ENCODE measurements at places on chromosomes 7 and 10. TPM values are rescaled to one million over a fixed set of nuclear protein-coding genes. Genes with fewer than 3 reads are reported as not detected.
A peak's percentile ranks its signal among the peaks of the same experiment; 100 is the strongest.

DNAJC12 gene
- 5.8 TPM for total RNA-seq

DNA sequence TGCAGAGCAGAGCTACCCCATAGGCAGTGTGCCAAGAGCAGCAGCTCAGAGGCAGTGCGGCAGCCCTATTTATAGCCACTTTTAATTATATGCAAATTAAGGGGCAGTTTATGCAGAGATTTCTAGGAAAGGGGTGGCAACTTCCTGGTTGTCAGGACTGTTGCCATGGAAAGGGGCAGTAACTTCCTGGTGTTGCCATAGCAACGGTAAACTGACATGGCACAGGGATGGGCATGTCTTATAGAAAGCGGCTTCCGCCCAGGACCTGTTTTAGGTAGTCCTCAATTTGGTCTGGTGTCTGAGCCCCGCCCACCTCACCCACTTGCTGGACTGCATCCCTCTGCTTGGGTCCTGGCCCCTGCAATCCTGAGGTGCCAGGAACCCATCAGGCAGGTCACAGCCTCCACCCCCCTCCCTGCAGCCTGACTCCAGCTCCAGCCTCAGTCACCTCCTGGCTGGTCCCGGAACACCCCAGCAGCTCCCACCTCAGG is 115.8 kb downstream of the TMEM130 start:
- no peak for DNase-seq

GRCh38 chr10:51745397-51745796 is 46.0 kb upstream of the CSTF2T start:
- no peak for DNase-seq

DNA sequence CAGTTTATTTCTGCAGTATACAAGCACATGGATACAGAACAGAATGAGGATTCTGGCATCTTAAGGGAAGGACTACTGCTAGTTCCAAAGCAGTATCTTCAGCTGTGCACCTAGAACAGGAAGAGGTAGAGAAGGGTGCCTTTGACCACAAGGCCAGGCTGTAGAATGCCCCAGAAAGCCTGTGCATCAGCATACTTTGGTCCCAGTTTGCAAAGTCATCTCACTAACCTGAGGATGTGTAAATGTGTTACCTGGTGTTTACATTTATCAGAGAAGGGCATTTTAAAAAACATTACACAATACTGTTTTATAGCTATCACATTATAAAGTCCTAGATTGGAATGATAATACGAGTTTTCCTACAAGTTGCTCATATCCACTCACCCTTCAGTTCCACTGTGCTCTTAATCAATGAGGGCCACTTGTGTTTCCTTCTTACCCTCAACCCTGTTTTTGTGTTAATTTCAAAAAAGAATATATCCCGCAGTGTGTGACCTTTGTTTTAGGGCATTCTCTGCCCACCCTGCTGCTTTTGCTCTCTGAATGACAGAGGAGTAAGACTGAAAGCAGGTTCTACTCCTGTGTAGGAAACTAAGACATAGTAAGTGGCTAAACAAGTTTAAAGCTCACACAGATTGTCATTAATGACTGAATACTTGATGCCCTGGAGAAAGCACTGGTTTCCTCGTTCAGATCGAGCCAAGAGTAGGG is 3.4 kb downstream of the SLC35G1 start:
- no peak for DNase-seq

COL13A1 gene
- 17.3 TPM for total RNA-seq

DNA sequence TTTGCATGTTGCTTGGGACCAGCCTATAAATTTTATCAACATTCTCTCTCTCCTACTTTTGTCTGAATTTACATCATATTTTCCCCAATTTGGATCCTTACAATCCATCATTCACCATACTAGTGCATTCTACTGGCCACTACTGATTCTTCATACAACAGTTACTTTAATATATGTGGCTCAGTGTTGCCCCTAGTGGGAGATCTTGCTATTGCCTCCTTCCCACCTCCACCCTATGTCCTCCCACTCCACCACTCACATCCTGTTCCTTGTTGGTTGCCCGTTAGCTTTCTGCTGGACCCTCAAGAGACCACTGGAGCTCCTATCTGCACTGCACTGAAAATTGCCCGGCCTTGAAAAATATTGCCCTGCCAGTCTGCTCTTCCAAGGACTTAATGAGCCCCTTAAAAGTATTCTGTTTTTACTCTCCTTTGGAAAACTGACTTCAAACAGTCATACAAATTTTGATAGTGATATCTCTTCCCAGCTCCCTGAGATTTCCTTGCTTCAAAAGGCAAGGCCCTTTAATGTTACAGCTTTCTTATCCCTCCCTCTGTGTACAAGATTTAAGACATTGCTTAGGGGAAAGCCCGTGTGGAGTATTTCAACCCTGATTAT is 243.2 kb upstream of the TMEM229A start:
- DNase-seq = no peak

DNA sequence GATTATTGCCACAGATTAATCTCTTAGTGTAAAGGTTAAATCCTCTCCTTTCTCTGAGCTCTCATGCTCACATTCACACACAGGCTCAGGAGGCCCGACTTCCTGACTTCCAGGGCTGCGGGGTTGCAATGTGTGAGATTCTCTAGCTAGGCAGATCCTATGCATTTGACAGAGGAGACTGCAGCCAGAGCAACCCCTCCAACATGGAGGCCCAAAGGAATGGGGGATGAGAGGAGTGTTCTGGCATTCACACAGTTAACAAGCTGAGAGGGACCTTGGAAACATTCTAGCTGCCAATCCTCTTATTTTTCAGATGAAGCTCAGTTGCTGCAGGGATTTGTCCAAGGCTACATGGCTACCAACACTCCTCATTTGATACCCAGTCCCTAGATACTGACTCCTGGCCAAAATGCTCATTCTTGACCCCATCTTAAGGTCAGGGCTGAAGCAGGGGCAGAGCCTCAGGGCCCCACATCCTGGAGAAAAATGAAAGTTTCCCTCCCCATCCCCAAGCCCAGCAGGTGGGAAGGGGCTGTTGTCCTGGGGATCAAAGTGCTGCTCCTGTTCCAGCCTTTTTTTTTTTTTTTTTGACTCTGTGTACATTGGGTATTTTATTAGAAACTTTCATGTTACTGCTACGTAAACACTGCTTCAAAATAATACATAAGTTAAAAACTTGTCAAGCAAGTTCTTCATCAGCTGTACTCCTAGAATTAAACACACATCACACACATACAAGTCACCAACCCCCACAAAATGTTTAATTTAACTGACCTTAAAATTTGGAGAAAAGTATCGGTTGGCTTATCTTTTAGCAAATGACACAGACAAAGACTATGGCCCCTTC is 325.6 kb downstream of the PLXNA4 start:
- no peak for DNase-seq

GRCh38 chr7:118079369-118079768 is 104.6 kb upstream of the LSM8 start:
- DNase-seq = no peak

DNA sequence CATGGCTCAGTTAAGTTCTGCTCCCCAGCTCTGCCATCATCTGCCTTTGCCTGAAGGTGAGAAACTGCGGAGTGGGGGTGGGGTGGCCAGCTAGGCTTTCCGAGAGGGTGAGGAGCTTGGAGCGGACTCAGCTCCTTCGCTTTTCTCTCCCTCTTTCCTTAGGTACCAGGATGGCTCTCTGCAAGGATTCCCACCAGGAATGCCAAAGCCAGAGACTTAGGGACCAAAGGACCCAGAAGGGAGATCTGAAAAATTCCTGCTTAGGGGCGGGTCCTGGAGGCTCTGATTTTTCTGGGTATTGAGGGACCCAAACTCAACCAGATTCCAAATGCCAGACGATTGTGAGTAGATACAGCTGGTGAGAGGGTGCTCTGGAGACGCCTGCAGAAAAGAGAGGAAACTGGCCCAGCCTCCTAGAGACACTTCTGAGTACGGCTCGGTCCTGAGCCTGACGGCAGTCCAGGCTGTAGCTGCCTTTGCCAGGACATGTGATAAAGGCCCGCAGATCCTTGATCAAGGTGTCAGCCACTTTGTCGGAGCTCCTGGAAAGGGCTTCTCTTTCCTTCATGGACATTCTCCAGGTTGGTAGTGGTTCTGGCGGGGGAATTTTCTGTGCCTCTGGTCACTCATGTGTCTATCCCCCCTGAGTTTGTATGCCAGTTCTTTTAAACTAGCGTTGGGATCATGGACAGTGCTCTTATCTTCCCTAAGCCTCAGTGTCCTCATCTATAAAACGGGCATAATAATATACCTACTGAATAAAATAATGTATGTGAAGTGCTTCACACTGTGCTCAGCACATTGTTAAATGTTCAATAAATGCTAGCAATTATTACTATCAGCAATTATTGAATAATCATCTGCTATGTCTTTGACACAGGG is 42.5 kb upstream of the BTRC start:
- DNase-seq = no peak

DNA sequence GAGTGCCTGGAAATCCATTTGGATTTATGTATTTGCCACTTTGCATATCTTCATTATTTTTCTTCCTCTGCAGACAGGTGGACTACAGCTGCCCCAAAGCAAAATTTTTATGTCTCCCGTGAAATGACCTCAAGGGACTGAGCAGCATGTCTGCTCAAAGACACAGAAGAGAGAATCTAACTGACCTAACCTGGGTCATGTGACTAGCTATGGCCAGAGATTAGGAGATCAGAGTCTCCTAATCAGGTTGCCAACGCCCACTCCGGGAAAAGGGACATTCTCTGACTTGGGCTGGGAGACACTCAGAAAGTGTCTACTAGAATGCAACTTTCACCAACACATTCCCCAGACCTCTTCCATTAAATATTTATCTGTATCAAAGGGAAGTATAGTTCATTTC is 2.5 kb upstream of the BAMBI start:
- no peak for DNase-seq

PIK3AP1 gene
- total RNA-seq = 2.0 TPM

DNA sequence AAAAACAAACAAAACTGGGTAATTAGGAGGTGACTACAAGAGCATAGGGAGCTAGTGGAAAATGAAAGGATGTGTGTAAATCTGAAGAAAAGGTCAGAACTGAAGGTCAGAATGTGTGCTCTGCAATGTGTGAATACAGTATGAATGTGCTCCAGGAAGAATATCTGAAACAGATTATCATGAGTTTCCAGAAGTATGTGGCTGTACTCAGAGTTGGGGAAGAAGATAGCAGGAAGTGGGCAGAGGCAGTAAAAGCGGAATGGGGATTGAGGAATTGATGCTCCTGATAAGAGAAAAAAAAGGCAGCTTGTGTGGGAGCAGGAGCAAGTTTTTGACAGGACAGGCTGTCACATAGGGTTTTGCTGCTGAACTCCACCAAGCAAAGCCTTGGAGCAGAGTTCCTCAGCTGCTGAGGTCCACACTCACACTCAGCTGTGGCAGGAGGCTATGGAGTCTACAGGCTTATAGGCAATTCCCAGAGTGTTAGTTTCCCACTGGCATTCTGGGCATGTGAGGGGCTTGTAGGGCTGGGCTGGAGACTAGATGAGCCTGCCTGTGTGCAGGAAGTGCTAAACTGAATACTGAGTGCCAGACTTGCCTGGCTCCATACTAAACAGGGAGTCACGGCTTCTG is 22.9 kb downstream of the H2AZ2 start:
- peak; percentile 78 for DNase-seq

ITGA8 gene
- total RNA-seq = not detected

CPA4 gene
- total RNA-seq = 5.7 TPM

GRCh38 chr10:48576501-48576900 is 28.4 kb downstream of the ARHGAP22 start:
- no peak for DNase-seq

UPK3BL1 gene
- total RNA-seq = 25.2 TPM

DNA sequence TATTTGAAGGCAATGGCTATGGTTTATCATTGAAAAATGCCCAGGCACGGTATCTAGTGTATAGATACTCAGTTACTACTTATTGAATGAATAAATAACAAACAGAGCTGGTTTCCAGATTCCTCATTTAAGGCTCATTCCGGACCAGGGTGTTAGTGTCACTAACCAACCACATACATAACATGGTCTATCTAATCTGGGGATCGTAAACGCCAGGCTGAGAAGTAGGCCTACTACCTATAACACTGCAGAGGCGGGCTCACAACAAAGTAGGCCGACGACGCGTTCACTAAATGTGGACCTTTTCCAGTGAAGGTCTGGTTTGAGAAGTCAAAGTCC is 423 bp downstream of the LSM5 start:
- no peak for DNase-seq

SERPINE1 gene
- total RNA-seq = 26.6 TPM

PPIF gene
- total RNA-seq = 9.8 TPM

DNA sequence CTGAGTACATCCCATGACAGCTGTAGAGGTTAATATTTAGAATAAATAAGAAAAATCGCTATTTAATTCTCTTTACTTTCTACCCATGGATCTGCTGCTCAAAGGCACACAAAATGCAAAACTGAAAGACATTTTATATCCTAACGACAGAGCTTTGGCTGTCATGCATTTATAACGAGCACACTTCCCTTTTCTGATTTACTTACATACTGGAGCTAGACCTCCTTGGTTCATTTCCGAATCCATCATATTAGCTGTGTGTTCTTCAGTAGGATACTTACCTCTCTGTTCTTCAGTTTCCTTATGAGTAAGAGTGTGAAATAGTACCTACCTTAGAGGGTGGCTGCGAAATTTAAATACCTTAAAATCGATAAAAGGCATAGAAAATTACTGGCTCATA is 10.9 kb downstream of the CALCR start:
- DNase-seq = no peak

DNA sequence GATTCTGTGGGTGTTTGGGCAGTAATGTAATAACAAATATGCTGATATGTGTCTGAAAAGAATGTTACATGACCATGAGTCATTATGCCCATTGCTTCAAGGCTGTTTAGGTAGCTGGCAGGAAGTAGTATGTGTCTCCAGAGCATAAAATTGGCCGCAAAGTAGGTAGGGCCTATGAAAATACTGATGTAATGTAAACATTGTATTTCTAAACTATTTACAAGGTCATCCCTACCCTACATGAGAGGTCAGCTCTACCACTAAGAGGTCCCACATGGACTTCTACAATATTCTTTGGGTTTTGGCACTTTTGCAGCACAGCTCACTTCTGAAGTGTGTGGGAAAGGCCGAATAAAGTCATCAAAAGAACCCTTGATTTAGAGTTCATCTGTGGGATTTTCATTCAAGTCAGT is 301.9 kb downstream of the AHR start:
- DNase-seq = peak; percentile 72

DNA sequence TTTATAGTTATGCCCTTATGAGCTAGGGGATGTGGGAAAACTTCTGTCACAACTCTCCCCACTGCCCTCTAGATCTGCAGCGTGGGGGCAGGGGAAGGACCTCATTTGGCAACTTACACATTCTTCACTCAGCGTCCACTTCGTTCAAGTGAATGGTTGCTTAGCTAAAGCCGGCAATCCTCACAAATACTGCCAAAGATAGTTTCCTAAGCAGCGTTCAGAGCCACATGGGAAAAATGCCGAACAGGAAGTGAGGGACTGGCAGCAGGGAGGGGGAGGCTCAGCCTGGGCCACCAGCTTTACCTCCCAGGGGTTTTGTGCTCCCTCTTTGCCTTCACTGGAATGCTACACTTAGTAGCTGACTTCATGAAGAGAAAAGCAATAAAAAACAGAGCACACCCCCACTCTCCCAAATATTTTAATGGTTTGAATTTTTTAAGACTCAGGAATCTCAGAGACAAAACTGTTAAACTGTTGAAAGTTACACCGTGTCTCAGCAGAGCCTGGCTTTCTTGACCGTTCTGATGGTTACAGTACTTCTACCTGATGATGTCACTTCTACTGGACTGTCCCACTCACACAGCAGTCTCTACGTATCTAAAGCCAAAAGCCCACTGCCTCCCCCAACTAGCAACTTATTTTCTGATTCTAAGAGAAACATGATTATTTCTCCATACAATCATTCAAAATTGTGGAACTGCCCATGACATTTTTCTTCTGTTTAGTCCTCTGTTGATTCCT is 10.4 kb downstream of the GRM3 start:
- no peak for DNase-seq

EXOC4 gene
- 102 TPM for total RNA-seq
